Activated CD4-positive, CD25-positive, alpha-beta regulatory T cell (primary cell): ENCODE measurements at places on chromosomes 3 and 15.

- DNase-seq: no peak
Observed at GRCh38 chr3:10495003-10495402, 10.4 kb downstream of the ATP2B2 start.

- DNase-seq: no peak
Observed at GRCh38 chr3:102454181-102454580, 19.4 kb downstream of the ZPLD1 start.

GRCh38 chr3:41569632-41570305, 370.5 kb downstream of the CTNNB1 start:
- no peak for DNase-seq

DNA sequence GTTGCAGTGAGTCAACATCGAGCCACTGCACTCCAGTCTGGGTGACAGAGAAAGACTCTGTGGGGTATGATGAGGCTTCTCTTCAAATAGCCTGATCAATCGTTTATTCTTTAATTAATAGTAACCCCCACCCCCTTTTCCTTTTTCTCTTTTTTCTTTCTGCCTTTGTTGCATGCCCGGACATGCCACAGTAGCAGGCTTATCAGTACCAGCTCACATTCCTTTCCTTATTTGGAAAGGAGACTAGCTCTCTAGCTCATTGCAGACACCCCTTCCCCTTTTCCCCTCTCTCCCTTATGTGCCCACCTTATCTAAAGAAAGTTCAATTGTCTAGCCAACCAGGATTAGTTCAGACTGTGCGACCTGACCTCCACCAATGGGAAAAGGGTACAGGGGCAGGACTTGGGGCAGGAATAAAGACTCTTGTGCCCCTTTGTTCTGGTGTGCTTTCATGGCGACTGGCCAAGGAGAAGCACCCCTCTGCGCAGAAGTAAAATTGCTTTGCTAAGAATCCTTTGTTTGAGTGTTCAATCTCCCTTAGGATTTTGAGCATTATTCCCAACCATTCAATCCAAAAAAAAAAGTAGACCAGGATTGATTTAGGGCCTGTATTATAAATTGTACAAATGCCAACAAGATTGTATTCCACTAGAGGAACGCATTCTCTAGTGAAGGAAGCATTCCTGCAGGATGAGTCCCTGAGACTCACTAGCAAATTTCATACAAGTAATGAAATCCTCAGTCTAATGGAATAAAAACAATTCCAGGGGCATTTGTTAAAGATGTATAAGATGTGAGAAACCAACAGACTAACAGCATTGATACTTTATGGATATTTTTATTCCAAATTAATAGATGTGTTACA, 95.8 kb upstream of the SNRPN start:
- no peak for DNase-seq

DNA sequence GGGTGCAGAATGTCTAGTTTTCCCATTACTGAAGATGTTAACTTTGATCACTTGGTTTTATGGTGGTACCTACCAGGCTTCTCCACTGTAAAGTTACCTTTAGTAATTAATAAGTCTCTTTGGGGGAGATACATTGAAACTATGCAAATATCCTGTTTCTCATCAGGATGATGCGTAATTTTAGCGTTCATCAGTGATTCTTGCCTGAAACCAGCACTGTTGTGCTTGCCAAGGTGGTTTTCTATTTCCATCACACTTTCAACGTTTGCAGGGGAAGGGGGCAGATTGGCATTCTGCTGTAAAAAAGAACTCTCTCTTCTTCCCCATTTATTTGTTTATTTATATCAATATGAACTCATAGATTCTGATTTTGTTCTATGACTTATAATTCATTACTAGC, 61.0 kb downstream of the SSR3 start:
- no peak for DNase-seq

GRCh38 chr15:52348056-52348745, 52.6 kb upstream of the MYO5C start:
- no peak for DNase-seq

GRCh38 chr3:112372396-112372795, 39.4 kb downstream of the CD200 start:
- DNase-seq: no peak

DNA sequence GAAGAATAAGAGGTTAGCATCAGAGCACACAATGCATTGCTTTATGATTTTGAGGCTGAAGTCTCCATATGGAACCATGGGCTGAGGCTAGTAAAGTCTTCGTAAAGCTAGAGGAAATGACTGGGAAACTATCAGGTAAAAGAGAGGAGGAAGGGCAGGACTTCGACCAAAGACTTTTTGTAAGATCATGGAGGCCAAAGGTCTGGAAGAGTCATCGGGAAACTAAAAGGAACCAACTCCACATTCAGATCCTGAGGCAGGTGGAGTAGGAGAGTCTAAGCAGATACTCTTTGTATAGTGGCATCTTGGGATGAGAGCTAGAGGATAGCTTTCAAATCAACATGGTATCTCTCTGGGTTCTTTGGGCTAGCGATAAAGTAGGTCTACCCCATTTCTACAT, 36.3 kb downstream of the SEMA6D start:
- no peak for DNase-seq

DNA sequence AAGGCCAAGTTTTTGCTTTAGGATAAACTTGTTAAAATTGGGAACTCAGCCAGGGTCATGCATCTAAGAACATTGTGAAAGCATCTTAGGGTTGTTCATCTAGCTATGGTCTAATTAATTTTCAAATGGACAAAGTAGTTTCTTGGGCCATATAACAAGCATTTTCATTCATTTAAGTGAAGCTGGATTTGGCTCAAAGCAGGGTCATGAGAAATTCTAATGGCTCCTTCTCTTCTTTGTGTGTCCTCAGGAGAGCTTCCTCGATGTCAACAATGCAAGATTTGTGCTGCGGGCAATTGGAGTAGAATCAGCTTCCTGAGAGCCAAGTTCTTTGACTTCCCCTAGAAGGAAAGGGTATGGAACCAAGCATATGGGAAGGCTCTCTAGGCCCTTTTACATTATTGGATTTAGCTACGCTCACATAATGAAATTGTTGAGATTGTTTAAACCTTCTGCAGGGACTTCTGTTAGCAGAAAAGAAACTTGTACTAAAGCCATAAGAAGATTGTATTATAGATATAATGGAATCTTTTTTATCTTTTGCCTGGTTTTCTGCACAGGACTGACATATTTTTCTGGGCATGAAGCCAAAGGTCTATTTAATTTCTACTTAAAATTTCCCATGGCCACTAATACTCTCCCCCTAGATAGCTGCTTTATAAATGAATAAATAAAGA, 1.8 kb upstream of the SAMMSON start:
- DNase-seq: no peak

DNA sequence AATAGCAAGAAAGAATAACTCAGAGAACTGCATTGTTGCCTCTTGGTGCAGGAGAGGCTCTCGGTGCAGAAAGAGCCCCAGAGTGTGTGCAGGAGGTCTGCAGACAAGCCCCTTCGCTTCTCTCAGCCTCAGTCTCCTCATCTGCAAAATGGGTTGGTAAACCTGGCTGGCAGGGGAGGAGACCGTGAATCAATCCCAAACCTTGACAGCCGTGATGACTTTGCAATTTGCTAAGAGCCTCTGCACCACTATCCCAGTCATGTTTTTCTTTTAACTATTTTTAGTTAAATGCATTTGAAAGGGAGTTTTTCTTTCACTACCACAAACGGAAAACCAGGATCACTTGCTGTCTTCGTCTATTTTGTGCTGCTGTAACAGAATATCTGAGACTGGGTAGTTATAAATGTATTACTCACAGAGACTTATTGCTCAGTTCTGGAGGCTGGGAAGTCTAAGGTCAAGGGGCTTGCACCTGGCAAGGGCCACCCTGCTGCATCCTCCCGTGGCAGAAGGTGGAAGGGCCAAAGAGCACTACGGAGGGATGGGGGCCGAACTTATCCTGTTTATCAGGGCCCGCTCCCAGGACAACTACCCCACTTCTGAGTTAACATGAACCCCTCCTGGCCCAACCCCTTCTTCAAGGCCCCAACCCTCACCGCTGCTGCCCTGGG, 14.2 kb upstream of the IQSEC1 start:
- no peak for DNase-seq

DNA sequence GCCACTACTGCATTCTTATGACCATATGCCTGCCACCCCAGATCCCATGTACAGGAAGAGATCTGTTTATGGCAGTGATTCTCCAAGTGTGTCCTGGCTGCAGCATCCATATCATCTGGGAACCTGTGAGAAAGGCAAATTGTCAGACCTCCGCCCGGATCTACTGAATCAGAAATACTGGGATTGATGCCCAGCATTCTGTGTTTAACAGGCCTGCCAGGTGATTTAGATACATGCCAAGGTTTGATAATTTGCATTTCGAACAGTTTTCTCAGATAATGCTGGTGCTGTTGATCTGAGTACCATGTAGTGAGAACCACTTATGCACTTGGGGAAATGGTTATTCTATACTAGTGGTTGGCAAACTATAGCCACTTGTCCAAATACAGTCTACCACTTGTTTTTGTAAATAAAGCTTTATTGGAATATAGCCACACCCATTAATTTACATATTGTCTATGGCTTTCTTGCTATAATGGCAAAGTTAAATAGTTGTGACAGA, 165.4 kb downstream of the SSR3 start:
- DNase-seq: no peak

GRCh38 chr3:99933971-99934750, 116.5 kb downstream of the CMSS1 start:
- DNase-seq: no peak

- DNase-seq: no peak
Observed at GRCh38 chr3:47016934-47017435, 37.5 kb downstream of the NBEAL2 start.

- no peak for DNase-seq
Observed at GRCh38 chr3:191094057-191094845, 104.8 kb upstream of the OSTN start.

DNA sequence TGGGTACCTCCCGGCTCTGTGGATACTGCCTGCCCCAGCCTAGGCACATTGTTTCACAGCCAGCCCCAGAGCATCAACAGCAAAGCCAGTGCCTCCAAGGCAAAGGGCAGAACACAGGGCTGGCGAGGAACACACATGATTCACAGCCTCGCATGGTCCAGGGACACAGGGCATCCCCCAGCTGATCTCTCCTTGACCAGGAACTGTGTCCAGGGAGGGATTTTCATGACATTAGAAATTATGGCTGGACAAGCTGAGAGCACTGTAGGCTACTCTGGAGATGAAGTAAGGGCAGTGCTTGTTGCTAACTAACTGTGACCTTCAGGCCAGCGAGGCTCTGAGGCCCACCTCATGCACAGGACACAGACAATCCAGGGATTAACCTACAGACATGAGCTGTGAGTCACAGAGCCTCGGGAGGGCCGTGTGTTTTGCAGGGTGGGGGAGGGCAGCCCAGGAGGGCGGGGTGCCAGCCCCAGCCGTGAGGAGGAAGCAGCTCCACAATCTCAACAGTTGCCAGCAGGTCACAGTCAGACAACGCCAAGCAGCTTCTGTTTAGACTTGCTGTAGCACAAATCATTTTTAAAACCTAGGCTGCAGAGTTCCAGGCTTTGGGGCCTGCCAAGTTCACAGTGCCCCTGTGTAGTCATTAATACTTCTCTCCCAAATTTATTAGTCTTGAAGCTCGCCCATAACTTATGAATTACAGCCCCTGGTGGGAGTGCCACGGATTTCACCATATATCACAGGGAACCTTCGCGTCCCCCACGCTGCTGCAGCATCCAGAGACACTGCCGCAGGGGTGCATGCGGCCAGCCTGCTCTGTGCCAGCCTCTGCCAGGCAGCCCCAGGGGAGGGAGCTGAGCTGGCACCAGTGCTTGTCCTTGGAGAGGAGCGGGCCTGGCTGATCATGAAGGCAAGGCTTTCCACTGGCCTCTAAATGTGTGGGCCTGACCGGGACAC, 114.7 kb downstream of the ETFA start:
- no peak for DNase-seq

DNA sequence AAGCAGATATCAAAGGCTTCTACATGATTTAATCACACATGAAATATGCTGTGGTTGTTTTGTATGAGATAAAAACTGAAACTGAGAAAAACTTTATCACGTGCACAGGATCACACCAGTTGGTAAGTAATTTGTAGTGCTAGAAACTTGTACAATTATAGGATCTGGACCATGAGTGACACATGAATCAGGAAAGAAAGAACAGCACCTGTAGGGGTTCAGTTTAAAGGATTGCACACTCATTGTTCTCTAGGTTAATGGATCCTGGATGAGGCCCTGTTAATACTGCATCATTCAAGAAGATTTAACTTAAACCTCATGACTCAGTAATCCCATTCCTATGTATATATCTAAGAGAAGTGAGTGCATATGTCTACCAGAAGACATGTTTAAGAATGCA, 87.9 kb downstream of the STT3B start:
- DNase-seq: no peak
